ENCODE measurements at places on chromosomes 4 and X. TPM values are rescaled to one million over a fixed set of nuclear protein-coding genes. Genes with fewer than 3 reads are reported as not detected.

GRCh38 chrX:134963041-134963440, 27.8 kb upstream of the SMIM10 start:
- DNase-seq: no peak

The HSFX1 gene
- 5.2 TPM for total RNA-seq

DNA sequence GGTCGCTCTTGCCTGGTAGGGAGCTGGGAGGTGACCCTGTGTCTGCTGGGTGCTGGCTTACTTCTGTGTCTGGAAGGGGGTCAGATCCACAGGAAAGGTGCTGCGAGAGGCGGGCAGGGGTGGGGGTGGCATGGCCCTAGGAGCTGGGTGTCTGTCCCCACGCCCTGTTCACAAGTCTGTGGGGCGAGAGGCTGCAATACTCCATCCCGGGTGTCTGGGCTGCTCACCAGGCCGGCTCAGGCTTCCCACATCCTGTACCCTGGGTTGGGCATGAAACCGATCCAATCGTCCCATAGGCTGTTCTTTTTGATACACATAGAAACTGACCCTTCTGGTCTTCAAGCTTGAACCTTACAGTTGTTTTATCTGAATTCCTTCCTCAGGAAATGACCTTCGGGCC, 993 bp upstream of the CTAG2 start:
- no peak for DNase-seq

The GAGE12E gene
- not detected for total RNA-seq

DNA sequence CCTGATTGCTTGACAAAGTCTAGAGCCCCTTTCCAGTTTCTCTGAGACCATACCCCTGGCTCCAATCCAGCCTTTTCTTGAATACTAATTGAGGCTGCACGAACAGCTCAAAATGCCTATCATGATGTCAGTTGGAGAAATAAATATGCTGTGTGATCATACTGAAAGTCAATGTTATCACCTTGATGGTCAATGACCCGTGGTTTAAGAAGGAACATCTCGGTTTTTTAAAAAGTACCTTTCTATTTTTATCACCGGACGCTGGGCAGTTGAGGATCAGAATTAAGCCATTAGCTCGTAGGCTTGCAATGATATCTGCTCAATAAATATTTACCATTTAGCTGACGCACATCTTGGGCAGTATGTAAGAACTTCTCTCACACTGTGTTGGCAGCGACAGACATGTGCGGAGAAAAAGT, 852 bp upstream of the WDR44 start:
- no peak for DNase-seq

DNA sequence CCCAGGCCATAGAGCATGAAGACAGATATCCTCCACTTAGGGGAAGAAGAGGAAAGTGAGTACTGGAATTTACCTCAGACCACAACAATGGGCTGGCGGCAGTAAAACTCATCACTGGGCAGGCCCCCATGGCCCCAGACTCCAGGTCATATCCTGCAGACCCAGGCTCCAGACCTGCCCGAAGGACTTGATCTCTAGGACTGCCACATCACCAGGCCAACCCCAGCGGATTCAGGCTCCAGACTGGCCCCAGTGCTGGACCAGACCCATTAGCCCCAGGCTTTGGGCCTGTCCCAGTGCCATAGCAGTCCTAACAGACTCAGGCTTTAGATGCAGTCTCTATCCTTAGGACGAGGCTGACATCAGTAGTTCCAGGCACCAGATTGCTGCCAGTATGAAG, 190.6 kb downstream of the DLG3 start:
- DNase-seq: no peak

- no peak for DNase-seq
These were observed 141.9 kb downstream of the SLIT2 start for GRCh38 chr4:20393486-20394100.

The SLC9A6 gene
- 13.2 TPM for total RNA-seq

The IL13RA2 gene
- not detected for total RNA-seq

The ATP1B4 gene
- 0.11 TPM for total RNA-seq

GRCh38 chr4:86670298-86670697, 76.2 kb downstream of the PTPN13 start:
- no peak for DNase-seq

DNA sequence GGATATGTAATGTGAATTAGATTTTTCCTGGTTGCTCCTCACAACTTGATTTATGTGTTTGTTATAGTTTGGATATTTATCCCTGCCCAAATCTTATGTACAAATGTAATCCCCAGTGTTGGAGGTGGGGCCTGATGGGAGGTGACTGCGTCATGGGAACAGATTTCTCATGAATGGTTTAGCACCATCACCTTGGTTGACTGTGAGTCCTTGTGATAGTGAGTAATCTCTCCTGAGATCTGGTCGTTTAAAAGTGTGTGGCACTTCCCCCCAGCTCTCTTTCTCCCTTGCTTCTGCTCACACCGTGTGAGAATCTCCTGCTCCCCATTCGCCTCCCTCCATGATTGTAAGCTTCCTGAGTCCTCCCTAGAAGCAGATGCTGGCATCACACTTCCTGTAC, 2.2 kb downstream of the MID2 start:
- no peak for DNase-seq

The COX7B2 gene
- total RNA-seq: not detected

DNA sequence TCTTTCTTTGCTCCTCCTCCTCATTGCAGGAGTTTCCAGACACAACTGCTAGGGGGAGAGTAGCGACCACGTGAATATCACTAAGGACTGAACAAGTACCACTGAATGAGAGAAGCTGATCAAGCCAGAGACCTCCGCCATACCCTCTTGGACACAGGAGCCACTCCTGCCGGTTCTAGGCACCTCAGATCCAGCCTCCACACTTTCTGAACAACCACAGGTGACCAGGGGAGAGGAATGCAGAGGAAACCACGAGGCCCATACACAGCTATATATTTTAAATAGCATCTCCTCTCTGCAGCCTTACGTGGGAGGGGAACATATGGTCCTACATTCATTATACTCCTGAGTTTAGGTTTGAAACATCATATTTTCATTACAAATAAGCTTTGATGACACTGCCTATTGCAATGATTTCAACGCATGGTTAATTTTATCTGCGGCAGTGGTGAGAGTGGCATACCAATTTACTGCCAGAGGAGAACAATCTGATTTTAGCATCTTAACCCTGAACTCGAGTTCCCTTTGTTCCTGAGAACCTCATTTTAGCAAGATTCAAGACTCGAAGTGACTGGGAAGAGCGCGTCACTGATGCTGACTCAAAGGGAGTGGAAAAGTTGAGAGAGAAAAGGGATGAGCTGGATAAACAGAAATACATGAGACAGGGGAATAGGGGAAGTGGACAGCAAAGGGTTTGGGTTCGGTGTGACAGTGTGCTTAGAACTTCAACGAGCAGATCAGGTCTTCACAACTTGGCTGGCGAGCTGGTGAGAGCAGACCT, 231.7 kb upstream of the PPARGC1A start:
- no peak for DNase-seq

The SPIN2A gene
- 0.51 TPM for total RNA-seq

DNA sequence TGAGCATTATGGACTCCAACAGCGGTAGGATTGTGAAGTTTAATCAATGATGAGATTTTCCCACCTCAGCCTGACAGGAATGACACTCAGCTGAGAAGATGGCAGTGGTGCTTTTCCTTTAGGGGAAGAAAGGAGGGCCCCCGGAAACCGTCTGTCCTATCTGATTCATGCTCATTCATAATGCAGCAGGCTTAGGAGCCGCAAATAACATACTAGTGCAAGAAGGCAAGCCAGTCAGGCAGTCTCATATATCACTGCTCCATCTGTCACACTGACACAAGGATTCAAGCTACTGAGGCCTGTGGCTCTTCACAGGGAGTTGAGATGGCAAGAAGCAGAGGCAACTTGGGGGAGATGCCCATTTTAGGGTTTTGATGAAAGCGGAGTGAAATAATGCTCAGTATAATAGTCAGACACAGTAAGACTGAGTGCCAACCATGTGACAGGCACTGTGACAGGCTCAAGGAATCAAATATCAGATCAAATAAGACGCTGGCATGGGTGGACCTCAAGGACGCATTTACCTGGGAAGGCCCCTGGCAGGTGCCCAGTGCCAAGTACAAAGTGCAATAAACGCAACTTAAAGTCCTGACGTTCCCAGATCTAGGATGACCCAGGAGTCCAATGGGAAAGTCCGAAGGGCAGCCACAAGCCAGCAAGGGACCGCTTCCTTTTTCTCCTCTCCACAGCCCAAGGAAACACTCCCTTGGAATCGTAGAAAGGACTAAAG, 63.4 kb downstream of the FHDC1 start:
- no peak for DNase-seq

- DNase-seq: no peak
These were observed 15.3 kb downstream of the SEPTIN6 start for GRCh38 chrX:119677654-119677981.

DNA sequence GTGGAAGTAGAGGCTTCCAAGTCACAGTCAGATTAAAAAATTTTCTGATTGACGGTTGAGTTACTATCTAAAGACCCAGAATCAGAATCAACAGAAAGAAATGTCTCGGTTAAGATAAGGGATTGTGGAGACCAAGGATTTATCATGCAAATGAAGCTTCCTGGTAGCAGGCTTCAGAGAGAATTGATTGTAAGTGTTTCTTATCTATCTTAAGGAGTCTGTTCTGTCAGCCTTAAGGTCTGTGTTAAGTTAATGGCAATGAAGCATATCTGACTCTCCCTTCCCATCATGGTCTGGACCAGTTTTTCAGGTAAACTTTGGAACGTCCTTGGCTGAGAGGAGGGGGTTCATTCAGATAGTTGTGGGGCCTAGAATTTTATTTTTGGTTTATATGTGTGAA, 780.2 kb downstream of the FAM133A start:
- no peak for DNase-seq

DNA sequence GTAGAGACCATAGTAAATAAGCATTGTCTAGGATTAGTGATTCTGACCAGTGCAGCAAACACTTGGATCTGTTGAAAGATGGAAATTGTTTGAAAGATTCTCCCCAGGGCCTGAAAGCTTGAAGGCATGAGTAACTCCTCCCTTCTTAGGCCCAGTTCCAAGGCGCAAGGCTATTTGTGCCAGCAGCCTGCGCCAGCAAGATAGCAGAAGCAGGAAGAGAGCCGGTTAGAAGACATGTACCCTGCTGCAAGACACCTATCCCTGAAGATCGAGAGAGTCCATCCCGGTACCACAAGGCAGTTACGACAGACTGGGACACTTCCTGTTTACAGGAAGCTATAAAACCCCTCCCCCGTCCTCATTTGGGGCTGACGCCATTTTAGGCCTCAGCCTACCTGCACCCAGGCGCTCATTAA, 72.4 kb upstream of the JADE1 start:
- DNase-seq: peak; percentile 63

DNA sequence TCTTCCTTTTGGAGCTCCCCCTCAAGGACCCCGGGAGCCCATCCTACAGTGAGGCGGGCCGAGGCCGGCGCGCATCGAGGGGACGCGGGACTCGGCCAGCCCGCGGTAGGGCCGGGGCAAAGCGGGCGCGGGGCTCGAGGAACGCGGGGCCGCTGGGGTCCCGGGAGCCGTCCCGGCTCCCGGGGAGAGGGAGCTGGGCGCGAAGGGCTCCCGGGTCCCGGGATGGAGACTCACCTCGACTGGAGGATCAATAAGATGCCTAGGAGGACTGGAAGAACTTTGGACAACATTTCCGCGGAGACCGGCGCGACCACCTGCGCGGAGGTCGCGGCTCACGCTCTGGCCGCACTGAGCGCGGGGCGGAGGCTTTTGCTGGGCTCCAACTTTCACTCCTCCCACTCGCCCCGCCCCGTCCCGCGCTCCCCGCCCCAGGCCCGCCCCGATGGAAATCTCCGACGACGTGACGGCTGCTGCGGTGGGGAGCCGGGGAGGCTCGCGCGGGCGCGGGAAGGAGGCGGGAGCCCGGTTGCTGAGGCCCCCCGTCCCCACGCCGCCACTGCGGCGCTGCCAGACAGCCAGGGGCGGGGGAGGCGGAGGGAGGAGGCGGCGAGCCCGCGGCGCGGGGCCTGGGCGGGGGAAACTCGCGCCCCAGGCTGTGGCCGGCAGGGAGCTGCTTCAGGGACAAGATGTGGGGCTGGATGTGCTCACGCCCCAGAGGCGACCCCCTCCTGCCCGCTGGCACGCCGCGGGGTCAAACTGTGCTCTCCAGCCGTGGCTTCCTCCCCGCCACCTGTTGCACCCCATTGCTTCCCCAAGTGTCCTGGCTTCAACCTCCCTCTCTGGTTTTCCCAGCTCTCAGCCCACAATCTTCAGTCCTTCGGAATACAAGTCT, at the start of gene GABRE:
TSS of gene GABRE (minus strand) at position 341 of the 892 bp plus-strand sequence. CDS start at position 290, 51 bp downstream.
- peak; percentile 56 for DNase-seq

GRCh38 chr4:20723463-20723862, 23.2 kb downstream of the PACRGL start:
- DNase-seq: no peak

DNA sequence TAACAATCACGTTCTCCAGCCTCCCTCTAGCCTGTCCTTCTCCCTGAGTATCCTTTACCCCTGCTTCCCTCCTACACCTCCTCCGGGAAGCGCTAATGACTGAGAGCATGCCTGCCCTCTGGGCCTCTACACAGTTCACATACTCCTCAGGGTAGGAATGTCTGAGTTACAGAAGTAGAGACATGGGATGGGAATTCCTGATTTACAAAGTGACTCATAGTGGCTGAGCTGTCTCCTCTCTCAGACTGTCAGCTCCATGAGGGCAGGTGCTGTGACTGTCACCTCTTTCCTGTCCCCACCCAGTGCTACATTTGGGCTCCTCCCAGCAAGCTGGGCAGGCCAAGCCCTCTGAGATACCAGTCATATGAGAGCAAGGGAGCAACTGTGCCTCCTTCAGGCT, 2.6 kb downstream of the LAS1L start:
- DNase-seq: no peak

DNA sequence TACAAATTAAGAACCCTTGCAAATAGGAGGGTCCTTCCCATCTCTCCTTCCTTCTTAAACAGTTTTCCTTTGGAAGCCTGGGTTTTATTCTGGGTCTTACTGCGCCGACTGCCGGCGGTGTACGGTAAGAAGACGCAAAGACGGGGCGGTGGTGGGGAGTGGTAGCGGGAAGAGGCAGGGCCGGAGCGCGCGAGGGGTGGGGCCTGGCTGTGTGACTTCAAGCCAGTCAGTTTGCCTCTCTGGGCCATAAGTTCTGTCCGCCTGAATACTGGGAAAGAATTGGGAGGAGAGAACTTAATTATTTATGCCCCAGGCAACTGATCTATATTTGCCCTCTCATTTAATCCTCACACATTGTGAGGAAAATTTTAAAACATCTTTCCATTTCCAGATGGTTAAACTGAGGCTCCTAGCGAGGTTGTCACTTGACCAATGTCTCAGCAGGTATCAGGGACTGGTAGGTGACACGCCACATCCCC, 726 bp upstream of the KANTR start:
- peak; percentile 81 for DNase-seq

The KLHL4 gene
- 32.6 TPM for total RNA-seq

The HPGD gene
- 1.7 TPM for total RNA-seq

The SSX4 gene
- not detected for total RNA-seq

GRCh38 chrX:148872881-148873280, 372.5 kb downstream of the AFF2 start:
- DNase-seq: no peak

The AREG gene
- total RNA-seq: not detected

DNA sequence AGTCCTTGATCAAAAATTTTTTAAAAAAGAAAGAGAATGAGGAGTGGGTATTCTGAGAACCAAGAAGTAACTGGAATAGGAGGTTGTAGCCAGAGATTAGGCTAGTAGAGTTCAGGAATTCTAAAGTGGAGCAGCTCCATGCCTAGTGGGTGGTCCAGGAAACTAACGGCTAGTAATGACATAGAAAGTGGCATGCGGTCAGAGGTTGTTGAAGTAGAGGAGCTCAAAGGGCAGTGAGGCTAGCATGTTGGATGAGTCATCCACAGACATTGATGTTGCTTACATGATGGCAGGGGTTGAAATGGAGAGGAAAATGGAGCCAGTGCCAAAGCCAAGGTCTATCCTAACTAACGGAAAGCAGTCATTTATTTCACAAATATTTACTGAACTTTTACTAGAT, 42.1 kb downstream of the TEX13B start:
- DNase-seq: no peak

All from cardiac muscle cell (in vitro differentiated cells and primary cell).